ENCODE measurements at places on chromosomes 12 and 14.

- no peak for DNase-seq
Measured at GRCh38 chr12:20798554-20798953, 12.0 kb upstream of the SLCO1B3 start.

- no peak for DNase-seq
Measured at GRCh38 chr14:24334431-24335291, at the start of gene ADCY4. TSS of gene ADCY4 (minus strand) at chr14:24335071. CDS start at chr14:24334652, 419 bp downstream.

DNA sequence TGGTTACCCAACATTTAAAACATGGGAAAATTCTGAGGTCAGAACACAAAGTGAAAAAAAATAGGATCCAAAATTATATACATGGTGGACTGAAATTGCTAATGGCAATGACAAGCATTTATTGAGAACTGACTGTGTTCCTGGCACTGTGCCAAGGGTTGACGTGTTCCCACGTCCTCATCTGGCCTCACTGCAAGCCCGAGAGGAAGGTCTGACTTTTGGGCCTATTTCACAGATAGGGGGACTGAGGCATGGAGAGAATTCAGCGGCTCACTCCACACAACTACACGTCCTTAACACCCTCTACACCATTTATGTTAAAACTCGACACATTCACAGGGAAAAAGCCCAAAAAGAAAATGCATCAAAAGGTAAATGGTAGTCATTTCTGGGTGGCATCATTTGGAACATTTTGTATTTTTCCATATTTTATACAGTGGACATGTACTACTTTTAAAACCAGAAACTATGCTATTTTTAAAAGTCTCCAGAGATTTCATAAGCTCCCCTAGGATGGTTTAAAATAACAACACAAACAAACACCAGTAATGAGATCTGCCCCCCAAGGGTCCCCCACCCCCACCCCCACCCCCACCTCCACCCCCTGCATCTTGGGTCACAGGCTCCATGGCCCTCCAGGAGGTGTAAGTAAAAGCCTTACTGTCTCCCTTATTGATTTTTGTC lies 27.7 kb downstream of the CLMN start:
- no peak for DNase-seq

DNA sequence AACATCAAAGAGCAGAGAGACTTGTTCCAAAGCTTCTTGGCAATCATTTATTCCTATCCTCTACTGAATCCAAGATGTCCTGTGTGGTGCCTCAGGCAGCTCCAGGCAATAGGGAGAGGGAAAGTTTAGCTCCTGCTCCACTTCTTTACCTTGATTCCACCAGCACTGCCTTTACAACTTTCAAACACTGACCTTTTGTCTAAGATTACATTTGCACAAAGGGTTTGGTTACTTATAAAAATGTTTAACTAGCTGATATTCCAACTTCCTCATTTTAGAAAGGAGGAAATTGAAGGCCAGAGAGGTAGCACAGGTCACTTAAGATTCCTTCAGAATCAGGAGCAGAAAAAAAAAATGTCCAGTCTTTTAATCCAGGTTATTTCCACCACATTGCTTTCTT lies 192.7 kb downstream of the BTG1 start:
- no peak for DNase-seq

DNA sequence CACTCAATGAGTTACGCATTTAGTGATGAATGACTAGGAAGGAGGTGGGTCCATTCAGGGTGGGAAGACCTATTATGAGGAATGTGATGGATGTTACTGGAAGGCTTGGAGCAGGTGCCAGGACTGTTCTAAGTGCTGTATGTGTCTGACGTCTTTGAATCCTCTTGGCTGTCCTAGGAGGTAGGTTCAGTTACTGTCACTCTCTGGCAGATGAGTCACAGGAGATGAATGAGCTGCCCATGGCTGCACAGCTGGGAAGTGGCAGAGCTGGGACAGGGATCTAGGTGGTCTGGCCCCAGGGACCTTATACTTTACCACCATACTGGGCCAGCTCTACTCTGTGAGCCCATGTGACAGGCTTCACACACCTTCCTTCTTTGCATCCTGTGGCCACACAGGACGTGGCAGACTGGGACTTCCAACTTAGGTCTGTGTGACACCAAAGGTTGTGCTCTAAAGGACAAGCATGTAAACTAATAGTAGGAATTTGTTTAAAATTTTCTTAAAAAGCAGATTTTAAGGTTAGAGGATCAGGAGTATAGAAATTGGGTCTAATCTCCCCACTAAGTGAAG lies 24.0 kb downstream of the TCTN1 start:
- DNase-seq, result no peak

DNA sequence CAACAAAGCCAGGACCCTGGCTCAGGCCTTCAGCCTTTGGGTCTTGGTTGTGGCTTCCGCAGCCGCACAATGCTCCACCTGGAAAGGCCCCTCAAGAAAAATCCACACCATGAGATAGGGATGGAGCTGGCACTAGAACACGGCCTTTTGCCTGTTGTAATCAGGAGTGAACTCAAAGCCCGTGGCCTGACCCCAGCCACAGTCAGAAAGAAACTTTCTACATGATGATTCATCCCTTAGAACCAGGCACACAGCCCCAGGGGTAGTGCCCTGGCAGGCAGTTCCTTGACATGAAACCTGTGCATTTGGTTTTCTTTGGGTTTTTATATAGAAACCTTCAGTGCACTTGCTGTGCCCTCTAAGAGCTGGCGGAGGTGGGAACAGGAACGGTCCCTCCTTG lies 5.1 kb downstream of the CLMN start:
- no peak for DNase-seq

- DNase-seq, result no peak
Measured at GRCh38 chr14:104304451-104305351, 166.3 kb downstream of the KIF26A start.

- no peak for DNase-seq
Measured at GRCh38 chr12:95238150-95238549, 20.5 kb downstream of the VEZT start.

DNA sequence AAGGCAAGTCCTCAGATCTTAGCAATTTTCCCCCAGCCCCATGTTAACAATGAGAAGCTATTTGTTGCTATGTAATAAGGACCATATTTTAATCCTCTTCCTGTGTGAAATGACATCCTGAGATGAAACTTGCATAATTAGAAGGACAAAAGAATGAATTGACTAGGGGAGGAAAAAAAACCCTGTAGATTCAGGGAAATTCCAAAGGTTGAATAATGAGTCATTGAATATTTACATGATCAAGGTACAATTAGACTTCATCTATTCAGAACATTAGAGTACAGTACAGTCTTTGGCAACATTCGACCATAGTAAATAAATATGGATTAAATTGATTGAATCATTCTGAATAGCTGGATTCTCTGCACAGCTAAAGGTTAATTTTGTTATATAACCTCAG lies 9.4 kb downstream of the MYBPC1 start:
- no peak for DNase-seq

- DNase-seq, result no peak
Measured at GRCh38 chr12:104294927-104295668, 8.4 kb upstream of the EID3 start.

DNA sequence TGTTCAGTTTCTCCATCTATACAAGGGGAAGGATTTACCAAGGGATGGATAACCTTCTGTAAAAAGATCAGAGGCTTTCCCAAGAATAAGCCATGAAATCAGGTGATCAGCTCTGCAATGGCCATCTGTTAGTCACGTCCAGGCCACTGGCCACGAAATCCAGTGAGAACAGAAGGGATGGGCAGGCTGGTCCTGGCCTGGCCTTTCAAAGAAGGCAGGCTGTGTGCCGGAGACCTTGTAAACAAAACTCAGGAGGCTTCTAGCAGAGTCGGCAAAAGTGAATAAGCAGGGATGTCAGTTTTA lies 68.5 kb downstream of the RNF34 start:
- no peak for DNase-seq

DNA sequence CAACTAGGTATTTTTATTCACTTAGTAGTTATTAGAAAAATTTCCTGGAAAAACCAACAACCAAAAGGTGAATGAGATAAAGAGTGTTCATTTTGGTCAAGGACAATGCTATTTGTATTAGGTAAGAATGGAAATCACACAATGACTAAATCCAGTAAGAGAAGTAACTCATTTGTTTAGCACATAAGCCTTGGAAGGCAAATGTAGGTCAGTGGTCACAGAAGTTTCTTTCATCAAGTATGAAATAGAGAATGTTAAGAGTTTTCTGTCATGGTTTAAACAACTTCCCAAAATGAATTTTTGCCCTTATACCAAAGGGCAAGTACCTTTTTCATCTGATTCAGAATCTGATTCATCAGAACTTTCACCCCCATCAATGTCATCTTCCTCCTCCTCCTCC lies 101.7 kb downstream of the KIF21A start:
- DNase-seq, result no peak

- DNase-seq, result no peak
Measured at GRCh38 chr14:26841326-26841725, 243.5 kb upstream of the NOVA1 start.

DNA sequence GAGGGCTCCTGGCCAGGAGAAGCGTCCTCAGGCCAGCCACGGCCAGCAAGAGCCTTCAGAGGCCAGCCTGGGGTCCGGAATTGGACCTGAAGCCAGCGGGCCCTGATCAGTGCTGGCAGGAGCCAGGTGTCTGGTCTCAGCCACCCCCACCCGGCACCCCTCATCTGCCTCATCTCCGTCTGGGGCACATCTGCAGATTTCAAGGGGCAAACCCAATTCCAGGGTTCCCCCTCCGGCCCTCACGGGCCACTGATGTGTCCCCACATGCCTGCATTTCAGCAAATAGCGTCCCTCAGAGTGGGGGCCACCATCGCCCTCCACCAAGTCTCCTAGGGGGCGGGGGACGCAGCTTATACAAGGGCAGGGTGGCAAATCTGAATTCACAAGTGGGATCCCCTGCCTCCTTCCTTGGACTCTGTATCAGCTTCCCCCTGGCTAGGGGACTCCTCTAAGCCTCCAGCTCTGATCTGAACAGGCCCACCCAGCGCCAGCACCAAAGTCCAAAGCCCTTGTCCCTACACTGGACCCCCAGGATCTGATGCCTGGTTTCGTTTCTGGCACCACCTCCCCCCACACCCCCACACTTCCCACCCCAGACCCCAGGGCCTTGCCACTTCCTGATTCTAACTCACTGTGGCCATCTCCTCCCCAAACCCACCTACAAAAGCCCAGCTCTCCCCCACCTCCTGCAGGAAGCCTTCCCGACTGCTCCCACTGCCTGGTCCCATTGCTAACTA lies 10.1 kb downstream of the TMEM179 start:
- DNase-seq, result no peak

GRCh38 chr12:104462931-104463339 lies 6.2 kb downstream of the CHST11 start:
- peak; percentile 53 for DNase-seq

GRCh38 chr12:106767954-106768822 lies 6.3 kb upstream of the RIC8B start:
- no peak for DNase-seq

GRCh38 chr14:99440278-99440677 lies 40.4 kb downstream of the SETD3 start:
- no peak for DNase-seq

- DNase-seq, result no peak
Measured at GRCh38 chr12:68609998-68610369, 715 bp upstream of the RAP1B start.

DNA sequence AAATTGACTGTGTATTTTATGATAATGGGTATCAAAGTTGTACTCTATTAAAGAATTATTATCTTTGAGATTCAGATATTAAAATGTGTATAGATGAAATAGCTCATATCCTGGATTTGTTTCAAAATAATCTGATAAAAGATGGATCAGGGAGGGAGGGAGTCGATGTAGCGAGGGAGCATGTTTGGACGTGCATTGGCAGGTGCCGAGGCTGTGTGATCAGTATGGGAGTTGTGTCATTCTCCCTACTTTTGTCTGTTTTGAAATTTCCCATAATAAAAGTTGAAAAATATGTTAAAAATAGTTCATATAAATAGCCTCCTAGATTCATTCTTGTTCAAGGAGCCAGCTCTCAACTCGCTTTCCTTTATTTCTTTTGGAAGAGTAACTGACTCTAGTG lies 171.6 kb upstream of the HIF1A start:
- DNase-seq, result no peak

- DNase-seq, result no peak
Measured at GRCh38 chr12:26205941-26206340, 10.6 kb downstream of the SSPN start.

- no peak for DNase-seq
Measured at GRCh38 chr14:68112442-68112841, 292.9 kb downstream of the RAD51B start.

DNA sequence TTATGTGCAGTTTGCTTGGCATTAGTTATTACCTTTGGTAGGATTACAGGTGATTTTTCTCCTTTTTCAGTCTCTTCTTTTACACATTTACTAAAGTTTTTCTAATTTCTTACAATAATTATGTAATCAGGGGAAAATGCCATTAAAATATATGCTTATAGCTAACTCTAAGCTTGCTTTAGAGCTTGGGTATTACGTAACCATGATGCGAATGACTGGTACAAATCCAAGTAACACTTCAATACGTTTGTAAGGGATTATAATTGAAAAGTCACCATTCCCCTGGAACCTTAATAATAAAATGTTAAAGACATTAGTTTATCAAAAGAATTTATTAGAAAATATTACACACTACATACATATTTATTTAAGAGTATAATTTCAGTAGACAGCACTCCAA lies 71.6 kb downstream of the SCAF11 start:
- no peak for DNase-seq

DNA sequence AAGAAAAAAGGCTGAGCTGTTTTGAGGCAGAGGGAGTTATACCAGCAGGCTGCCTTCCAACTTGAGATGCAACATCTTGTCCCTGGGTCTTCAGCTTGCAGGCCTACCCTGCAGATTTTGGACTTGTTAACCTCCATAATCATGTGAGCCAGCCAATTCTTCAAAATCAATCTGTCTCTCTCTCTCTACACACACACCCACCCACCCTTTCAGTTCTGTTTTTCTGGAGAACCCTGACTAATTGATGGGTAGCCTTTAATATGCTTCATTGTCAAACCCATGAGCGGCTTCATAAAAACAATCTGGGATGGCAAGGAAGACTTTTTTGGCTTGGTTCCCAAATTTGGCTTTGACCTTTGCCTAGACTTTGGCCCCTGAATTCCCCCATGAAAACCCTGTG lies 113.9 kb downstream of the TMX1 start:
- DNase-seq, result no peak

DNA sequence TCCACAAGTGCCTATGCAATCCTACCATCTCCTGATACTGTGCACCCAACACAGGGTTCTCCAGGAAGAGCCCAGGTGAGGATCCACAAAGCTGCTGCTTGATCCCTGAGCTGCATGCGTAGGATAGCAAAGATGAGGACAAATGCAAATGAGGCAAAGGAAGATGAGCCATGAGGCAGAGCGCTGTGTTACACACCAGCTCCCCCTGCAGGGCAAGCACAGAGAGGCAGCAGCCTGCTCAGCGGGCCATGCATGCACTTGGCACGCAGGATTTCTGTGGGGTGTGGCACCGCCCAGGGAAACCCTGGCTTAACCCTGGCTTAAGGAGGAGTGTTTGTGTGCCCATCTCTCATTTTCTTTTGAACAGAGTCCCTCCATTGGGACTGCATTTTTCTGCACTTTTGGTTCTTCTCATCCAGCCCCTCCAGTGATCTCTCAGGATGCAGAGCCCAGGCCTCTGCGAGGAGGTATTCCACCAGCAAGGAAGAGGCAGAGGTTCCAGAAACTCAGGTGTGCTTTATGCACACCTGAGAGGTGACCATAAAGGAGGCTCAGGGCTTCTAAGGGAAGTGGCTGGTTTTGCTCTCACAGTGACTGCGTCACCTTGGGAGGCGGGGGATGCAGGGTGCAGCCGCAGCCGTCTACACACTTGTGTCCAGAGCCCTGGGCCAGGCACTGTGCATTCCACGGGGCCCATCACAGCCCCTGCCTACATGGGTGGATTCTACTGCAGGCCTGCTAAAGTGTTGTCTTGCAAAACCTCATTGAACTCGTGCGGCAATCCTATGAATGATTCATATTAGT lies 973.3 kb upstream of the TMEM132C start:
- peak; percentile 4 for DNase-seq

GRCh38 chr12:117789195-117789912 lies 179.4 kb downstream of the KSR2 start:
- no peak for DNase-seq

Data from CD4-positive, alpha-beta memory T cell (primary cell).